ENCODE measurements at places on chromosomes 7 and 10.
A peak's percentile ranks its signal among the peaks of the same experiment; 100 is the strongest.

DNA sequence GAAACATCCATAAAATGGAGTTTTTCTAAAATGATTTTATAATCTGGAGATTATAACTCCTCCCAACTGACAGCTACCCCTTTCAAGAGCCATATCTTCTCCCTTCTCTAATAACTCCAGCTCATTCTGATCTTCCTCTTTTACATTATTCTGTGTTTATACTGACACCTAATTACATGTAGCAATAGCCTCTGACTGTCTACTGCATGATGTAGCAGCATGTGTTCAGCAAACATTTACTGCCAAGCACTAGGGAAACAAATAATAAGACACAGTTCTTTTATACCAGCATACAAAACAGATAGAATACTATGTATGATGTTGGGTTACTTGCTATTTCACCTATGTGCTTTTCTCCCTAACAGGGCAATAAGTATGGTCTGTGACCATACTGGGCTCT lies 20.7 kb downstream of the RBM28 start:
- H3K36me3 ChIP-seq, result peaks cover 5% of the 10 kb centered on the region
- no peaks in the 10 kb centered on the region for H3K27me3 ChIP-seq
- DNase-seq, result no peak
- H3K4me3 ChIP-seq, result no peak overlapping the region

DNA sequence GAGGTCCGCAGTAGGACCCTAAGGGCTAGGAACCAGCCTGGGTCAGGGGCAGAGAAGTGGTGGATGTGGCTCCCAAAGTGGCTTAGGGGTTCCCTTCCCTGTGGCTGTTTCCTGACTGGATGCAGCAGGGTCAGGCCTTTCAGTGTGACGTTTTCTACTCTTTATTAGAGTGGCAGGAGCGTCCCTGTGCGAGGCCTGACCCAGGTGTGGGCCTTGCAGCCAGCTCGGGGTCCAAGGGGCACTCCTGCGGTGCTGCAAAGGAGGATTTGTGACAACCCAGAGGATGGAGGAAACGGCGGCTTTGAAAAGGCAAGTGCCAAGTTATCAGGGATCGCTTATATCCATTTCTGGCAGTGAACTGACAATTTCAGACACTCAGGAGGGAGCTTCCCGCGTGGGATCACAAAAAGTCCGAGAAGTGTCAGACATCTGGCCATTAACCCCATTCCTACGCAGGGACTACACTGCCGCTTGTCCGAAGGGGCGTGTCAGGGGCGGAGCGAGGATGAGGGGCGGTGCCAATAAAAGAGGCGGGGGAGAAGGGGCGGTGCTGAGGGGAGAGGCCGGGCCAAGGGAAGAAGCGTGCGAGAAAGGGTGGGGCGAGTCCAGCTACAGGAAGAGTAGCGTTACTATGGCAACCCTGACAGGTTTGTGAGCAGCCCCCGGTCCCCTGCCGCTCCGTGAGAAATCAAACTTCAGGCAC lies 98.8 kb upstream of the ZNF722 start:
- H3K27ac ChIP-seq, result no peak overlapping the region
- peak; percentile 88 for DNase-seq
- H3K4me1 ChIP-seq, result no peaks in the 10 kb centered on the region
- peak overlapping the region; percentile 71 for H3K4me3 ChIP-seq
- no peaks in the 10 kb centered on the region for H3K27me3 ChIP-seq
- no peaks in the 10 kb centered on the region for H3K36me3 ChIP-seq

GRCh38 chr7:156232931-156233705 lies 407.5 kb upstream of the RNF32 start:
- H3K4me1 ChIP-seq, result no peaks in the 10 kb centered on the region
- no peak for DNase-seq
- H3K27ac ChIP-seq, result no peak overlapping the region
- no peak overlapping the region for H3K4me3 ChIP-seq

DNA sequence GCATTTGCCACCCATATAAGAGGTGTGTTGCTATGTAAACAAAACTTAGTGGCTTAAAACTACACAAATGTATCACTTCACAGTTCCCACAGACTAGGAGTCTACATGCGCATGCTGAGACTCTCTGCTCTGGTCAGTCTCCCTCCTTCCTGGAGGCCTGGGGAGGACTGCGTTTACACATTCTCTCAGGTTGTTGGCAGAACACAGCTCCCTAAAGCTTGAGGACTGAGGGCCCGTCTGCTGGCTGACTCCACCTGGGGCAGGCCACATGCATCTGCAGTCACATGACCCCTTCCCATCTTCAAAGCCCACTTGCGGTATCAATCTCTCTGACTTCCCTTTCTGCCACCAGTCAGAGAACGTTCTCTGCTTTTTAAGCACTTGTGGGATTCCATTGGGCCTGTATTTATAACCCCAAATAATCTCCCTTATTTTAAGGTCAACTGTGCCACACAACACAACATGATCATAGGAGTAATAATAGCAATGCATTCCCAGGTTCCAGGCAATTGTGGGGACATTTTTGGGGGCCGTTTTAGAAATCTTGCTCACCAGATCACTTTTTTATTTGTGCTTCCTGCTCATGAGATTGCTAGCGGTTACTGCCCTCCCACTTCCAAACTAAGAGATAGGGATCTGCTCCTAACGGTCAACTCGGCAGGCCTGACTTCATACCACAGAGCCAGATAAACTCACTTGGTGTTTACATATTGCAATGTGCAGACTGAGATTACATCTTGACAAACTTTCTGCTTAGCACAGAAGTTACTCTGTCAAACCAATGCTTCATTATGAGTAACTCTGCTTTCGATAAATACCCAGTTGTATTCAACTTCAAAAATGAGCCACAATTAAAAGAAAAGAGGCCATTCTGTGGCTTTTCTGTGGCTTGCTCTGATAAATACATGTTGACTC lies 96.3 kb downstream of the ALOX5 start:
- H3K27me3 ChIP-seq, result no peaks in the 10 kb centered on the region
- no peaks in the 10 kb centered on the region for H3K36me3 ChIP-seq
- no peaks in the 10 kb centered on the region for H3K4me1 ChIP-seq
- H3K27ac ChIP-seq, result peak overlapping the region; percentile 73
- no peak overlapping the region for H3K4me3 ChIP-seq
- peak; percentile 78 for DNase-seq

DNA sequence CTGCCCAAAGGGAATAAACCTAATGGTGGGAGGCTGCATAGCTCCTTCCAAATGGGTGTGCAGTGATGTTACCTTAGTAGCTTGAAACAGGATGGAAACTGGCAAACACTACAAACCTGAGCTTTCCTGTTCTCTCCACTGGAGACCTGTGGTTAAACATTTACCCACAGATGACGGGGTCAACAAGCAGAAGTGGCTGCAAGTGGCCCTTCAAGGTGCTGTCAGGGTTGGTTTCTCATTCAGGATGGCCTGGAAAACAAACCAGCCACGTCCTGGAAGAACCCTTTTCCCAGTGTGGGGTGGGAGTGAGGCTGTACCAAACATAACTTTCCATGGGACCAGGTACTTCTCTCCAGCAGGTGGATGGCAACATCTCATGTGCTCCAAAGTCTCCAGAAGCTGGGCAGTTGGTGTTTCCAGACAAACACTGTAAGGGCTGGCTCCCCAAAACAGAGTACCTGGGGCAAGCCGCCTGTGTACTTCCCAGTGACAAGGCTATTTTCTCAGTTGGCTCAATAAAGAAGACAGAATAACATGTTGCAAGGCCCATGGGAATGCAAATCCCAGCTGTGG lies 67.5 kb downstream of the DNAJB9 start:
- no peak overlapping the region for H3K4me3 ChIP-seq
- peak overlapping the region; percentile 49 for H3K27ac ChIP-seq
- DNase-seq, result no peak
- no peaks in the 10 kb centered on the region for H3K36me3 ChIP-seq
